ENCODE measurements at places on chromosomes 16 and 17.

DNA sequence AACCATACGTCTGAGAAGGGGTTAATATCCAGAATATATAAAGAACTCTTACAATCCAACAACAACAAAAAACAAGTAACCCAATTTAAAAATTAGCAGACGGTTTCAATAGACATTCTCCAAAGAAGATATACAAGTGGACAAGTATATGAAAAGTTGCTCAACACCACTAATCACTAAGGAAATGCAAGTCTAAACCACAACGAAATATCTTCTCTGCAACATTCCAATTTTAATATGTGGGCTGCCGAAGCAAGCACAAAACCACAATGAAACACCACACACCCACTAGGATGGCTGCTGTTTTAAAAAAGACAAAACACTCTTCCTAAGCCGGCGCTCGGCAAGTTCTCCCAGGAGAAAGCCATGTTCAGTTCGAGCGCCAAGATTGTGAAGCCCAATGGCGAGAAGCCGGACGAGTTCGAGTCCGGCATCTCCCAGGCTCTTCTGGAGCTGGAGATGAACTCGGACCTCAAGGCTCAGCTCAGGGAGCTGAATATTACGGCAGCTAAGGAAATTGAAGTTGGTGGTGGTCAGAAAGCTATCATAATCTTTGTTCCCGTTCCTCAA is 5.9 kb upstream of the SLC13A2 start:
- DNase-seq, result no peak

GRCh38 chr17:32314636-32315035 is 27.3 kb downstream of the C17orf75 start:
- no peak for DNase-seq

DNA sequence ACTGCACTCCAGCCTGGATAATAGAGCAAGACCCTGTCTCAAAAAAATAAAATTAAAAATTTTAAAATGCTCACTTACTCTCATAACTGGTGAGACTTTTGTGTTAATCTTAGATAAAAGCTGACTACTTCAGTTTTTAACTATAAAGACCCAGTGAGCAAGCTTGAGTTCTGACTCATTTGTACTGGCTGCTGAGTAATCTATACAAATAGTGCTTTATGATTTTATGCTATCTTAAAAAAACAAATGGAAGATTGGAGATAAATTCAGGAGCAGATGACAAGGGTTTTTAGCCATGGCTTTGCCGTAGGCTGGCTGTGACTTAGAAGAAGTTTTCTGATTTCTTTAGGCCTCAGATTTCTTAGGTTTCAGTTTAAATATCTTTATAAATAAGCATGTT is 30.5 kb downstream of the SNTB2 start:
- DNase-seq, result no peak

GRCh38 chr17:13421581-13422130 is 180.1 kb downstream of the HS3ST3A1 start:
- no peak for DNase-seq

- no peak for DNase-seq
Measured at GRCh38 chr16:65136681-65137080, 14.8 kb upstream of the CDH11 start.

DNA sequence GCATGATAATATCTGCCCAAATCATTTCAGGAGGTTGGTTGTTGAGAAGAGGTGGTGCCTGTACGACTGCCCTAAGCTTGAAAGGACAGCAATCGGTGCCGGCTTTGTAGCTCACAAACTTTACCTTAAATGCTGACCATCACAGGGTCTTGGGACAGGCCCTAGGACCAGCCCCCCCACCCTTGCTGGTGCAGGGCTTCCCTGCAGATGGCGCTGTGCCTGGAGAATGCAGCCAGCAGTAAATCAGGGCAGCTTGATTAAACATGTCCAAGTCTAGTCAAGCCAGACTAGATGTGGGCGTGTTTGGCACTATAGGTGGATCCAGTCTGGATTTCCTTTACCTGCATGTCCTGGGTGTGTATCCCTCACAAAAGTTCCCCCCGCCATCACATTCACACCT is 135.5 kb upstream of the CRHR1 start:
- DNase-seq, result no peak

- DNase-seq, result no peak
Measured at GRCh38 chr16:8047736-8048135, 542.6 kb downstream of the TMEM114 start.

GRCh38 chr17:81928544-81929252 is 1.2 kb upstream of the MAFG start:
- DNase-seq, result no peak

DNA sequence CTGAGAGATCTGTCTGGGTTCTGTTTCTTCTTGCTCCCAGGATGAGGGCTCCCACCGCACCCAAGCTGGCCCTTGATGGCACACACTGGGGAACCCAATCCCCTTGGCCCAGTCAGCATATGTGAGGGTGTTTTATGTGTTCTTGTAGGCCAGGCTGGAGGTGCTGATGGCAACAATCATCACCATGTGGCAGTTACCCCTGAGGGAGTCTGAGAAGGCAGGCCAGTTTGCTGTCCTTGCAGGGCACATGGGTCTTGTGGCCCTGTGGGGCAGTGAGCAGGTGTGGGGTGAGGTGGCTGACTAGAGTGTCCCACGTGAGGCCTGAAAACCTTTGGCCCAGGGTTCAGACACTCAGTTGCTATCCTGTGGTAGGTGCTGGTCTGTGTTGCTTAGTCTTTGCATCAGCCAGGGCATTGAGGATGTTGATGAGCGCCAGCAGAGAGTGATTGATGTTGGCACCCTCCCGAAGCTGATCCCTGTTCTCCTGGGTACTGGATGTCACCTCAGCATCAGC is 2183.0 kb downstream of the TP53TG3F start:
- DNase-seq, result no peak

DNA sequence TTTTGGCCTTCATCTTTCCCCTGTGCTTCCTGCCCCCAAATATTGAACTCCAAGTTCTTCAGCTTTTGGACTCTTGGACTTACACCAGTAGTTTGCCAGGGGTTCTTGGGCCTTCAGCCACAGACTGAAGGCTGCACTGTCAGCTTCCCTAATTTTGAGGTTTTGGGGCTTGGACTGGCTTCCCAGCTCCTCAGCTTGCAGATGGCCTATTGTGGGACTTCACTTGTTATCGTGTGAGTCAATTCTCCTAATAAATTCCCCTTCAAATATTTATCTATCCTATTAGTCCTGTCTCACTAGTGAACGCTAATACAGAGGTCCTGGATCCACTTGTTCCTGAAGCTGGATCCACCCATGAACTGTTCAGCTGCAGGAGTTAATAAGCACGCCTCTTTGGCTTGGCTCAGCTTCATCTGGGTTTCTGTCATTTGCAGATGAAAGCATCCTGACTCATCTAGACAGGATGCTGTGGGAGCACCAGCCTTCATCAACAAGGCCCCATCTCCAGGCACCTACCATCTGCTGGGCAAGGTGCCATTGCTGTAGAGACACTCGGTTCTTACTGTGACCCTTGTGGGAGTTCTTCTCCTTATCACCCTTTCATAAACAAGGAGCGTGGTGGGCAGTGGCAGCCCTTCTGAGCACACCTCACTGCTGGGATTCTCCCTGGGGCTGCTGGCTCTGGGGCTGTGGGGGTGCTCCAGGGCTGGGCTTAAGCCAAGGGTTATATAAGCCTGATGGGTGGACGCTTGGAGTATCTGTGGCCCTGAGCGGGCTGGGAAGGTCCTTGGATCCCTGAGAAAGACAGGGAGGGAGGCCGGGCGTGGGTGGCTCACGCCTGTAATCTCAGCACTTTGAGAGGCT is 23.1 kb downstream of the LAT start:
- DNase-seq, result no peak

DNA sequence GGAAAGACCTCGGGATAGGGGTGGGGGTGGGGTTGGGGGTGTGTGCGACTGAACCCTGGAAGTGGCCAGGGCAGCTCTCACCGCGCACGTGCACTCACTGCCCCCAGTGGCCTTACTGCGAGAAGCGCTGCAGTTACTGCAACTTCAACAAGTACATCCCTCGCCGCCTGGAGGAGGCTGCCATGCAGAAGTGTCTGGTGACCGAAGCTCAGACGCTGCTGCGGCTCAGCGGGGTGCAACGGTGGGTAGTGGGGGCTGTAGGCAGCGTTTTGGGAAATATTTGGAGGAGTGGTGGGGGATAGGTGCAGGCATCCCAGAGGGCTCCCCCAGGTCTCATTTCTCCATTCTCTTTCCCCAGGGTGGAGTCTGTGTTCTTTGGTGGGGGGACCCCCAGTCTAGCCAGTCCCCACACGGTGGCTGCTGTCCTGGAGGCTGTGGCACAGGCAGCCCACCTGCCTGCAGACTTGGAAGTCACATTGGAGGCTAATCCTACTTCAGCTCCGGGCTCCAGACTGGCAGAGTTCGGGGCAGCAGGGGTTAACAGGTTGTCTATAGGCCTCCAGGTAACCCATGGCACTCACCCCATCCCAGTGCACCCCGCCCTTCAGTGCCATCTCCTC is 972 bp downstream of the RSAD1 start:
- peak; percentile 70 for DNase-seq

- DNase-seq, result no peak
Measured at GRCh38 chr17:57852092-57852954, 2.5 kb upstream of the MRPS23 start.

- no peak for DNase-seq
Measured at GRCh38 chr17:68384471-68384870, 72.8 kb downstream of the WIPI1 start.

DNA sequence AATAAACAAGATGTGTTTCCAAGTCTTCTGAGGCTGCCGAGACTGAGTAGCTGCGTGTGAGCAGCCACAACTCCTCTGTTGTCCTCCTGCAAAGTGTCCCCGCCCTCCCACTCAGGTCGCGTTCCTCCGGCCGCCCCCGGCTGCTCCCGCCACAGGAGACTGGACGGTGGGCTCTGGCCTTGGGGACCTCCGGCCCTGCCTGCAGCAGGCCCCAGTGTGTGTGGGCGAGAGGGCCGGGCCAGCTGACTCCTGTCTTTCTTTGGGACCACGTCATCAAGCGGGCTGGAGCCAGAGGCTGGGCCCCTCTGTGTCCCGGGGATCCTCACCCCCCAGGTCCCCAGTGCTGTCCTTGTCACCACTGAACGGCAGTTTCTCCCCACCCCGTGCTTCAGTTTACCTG is 175.3 kb downstream of the NPIPB11 start:
- no peak for DNase-seq

- DNase-seq, result no peak
Measured at GRCh38 chr16:66459878-66460277, 32.8 kb downstream of the BEAN1 start.

- DNase-seq, result no peak
Measured at GRCh38 chr16:379961-380761, 1.6 kb downstream of the PGAP6 start.

DNA sequence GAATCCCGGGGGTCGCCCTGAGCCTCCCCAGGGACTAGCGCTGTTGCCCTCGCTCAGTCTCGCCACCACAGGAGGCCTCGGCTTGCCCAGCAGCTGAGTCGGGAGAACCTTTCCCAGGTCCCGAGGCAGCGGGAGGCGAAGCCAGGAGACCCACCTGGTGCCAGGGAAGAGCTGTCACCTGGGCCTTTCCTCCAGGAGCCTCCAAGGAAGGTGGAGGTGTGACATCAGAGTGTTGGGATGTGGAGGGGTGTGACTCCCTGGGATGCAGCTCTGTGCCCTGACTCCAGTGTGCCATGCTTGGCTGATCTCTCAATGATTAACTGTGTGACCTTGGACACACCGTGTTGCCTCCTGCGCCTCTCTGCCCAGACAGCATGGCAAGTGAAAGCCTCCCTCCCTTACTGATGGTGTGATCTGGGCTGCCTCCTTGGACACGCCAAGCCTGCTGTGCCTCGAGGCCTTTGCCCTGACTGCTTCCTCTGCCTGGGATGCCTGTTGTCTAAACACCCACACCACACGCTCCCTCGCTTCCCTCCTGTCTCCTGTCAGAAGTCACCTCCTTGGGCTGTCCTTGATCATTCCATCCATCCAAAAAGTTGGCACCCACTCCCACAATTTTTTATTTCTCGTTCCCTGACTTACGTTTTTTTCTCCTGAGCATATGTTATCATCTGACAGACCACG is 88.0 kb downstream of the CMIP start:
- DNase-seq, result no peak

Data from NCI-H526 treated with DMSO at 0.1 percent for 48 hours (cell line).